Non-pigmented ciliary epithelial cell (primary cell): ENCODE measurements at places on chromosomes 12 and 14.

DNA sequence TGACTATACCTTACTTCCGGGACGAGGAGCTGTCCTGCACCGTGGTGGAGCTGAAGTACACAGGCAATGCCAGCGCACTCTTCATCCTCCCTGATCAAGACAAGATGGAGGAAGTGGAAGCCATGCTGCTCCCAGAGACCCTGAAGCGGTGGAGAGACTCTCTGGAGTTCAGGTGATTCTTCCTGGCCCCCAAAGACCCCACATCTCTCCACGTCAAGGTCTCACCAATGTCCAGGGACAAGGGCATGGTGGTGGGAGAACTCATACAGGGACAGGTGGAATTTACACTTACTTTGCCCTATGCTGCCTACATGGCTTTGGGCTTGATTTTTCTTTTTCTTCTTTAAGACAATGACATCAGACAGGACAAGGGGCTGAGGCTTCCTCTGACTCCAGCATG lies 7.1 kb downstream of the SERPINA3 start:
- no peak for DNase-seq

- no peak for DNase-seq
Measured at GRCh38 chr14:99589651-99590530, 14.1 kb downstream of the CCDC85C start.

DNA sequence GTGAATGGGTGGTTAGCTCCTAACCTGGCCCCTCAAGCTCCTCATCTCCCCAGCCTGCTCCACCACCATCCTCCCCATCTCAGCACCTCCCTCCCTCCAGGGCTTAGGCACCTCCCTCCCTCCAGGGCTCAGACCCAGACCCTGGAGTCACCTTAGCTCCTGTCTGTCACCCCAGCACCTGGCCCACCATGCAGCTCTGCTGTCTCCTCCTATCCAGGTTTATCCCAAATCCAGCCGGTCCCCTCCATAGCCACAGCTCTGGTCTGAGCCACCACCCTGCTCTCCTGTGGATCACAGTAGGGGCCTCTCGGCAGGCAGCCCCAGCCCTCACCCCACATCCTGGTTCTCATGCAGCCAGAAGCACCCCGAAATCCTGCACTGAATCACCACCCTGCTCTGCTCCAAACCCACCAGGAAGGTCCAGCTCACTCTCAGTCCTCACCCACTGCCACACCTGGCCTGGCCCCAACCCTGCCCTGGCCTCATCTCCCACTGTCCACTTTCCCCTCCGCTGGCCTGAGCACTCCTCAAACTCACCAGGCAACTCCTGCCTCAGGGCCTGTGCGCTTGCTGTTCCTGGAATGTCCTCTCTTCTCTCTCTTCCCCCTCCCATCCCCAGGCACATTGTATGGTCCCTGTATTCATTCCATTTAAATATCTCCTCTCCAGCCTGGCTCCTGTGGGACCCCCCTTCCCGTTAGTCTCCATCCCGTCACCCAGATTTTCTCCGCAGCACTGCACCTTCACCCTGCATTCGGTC lies 62.6 kb downstream of the DIO3 start:
- no peak for DNase-seq

DNA sequence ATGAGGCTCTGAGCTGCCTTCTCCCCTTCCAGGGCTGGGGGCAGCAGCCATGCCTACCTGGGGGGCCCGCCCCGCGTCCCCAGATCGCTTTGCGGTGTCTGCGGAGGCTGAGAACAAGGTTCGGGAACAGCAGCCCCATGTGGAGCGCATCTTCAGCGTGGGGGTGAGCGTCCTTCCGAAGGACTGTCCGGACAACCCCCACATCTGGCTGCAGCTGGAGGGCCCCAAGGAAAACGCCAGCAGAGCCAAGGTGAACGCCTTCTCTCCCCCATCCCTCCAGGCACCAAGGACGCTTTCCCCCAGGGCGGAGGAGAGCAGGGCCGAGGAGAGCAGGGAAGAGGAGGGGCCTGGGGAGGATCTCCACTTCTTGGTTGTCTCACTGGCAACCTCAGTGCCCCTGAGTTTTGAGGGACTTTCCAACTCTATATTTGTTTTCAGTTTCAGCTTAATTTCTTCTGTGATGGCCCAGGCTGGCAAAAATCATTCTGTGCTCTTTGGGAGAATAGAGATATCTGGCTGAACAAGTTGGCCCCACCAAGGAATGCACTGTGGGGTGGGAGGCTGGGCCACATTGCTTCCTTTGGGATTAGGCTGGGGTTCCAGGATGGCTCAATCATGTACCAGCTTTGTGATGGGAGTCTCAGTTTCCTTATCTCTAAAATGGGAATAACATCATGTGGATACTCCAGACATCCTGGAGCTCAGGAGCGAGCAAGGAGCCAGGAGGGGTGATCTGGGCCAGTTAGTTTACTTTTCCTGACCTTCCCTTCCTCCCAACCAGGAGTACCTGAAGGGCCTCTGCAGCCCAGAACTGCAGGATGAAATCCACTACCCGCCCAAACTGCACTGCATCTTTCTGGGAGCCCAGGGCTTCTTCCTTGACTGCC lies 1.2 kb downstream of the KHNYN start:
- DNase-seq = peak; percentile 18

DNA sequence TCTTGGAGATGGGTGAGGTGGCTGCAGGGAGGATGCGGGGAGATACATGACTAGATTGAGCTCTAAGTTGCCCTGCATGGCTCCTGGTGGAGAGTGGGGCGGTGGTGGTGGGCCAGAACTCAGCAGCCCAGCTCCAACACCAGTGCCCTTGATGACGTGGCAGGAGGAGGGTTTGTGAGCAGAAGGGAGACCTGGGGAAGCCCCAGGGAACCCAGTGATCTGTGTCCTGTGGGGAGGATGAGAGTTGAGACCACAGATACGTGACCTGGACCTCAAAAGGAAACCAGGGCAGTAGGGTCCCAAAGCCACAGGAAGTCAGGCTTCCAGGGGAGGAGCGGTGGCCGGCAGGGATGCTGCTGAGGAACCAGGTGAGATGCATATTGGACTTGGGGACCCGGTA lies 989.1 kb upstream of the TMEM132C start:
- DNase-seq = no peak

DNA sequence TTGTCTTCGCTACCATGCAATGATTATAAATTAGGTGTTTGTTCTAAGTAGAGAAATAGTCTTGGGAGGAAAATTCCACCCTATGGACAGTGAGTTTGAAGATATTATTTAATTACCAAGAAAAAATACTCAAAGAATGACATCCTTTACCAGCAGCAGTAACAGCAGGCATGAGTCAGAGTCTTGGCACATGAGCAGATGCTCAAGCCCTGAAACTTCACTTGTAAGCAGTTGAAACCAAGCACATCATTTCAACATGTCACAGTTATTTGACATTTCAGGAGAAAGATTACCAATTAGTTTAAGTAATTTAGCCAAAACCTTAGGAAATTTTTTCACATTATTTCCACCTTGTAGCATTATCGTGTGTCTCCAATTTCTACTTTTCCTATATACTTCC lies 99.2 kb downstream of the C12orf50 start:
- DNase-seq = peak; percentile 28

DNA sequence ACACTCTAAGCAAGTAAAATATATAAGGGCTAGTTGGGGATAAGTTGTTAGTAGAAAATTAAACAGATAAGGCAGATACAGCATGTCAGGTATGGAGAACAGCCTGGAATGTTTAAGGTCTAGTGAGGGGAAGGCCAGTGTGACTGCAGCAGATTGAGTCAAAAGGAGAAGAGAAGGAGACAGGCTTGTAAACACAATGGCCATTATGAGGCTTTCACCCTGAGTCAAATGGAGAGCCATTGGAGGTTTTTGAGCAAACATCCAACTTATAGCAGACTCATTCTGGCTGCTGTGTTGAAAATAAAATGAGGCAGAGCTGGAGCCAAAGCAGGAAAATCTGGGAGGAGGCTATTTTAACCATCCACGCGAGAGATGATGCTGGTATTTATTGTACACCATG lies 142.0 kb downstream of the DUSP6 start:
- DNase-seq = no peak

GRCh38 chr12:78959556-78959955 lies 95.0 kb downstream of the SYT1 start:
- DNase-seq = no peak

- DNase-seq = no peak
Measured at GRCh38 chr14:68337279-68337678, 455.6 kb downstream of the ZFP36L1 start.

GRCh38 chr12:57896434-57897201 lies 44.7 kb upstream of the ATP23 start:
- no peak for DNase-seq

- no peak for DNase-seq
Measured at GRCh38 chr12:14902465-14902864, 16.8 kb upstream of the MGP start.

DNA sequence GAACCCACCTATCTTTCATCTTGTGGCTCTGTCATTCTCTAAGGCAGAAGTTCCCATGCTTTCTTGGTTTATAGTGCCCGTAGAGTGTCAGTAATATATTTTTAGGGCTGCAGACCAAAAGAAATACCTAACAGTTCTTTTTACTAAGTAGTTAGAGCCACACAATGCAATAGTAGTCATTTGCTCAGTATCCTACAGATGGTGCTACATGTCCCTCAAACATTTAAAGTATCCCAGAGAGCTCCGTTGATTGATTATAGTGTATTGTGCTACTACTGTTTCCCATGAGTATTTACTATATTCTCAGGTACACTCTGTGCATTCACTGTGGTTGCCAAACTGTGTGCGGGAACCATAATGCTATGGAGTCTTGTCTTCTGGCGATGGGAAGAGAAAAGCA lies 4.7 kb upstream of the PLBD1 start:
- DNase-seq = no peak

- DNase-seq = no peak
Measured at GRCh38 chr12:131620520-131620919, 90.4 kb upstream of the SFSWAP start.

DNA sequence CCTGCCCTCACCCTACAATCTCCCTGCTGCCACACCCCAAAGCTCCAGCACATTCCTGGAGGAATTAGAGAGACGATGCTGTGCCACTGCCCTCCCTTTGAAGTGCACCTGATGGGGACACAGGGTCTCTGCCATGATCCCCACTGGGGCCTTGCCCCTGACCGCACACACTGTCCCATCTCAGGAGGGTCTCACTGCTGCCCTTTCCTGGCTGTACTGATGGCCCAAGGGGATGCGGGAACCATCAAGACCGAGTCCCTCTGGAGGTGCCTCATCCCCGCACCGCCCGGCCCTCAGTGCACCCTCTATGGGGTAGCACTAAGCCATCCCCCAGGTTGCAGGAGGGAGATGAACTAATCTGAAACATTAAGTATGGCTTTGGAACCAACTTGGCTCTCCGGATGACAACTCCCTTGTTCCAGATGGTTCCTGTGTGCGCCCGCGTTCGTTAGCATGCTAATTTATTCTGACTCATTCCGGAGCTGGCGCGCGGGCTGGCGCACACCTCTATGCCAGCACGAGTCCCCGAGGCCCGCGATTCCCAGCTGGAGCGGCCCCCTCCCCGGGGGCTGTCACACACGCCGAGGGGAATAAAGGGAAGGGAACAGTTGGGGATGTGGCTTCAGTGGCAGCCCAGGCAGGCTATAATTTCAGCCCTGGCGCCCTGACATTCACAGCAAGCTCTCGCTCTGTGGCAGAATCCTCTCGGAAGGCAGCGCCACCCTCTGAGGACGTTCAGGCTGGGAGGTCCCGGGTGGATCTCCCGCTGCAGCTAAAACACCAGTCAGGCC lies 34.2 kb upstream of the C14orf180 start:
- DNase-seq = no peak
